Mesenchymal stem cell (in vitro differentiated cells and primary cell): ENCODE measurements at places on chromosomes 7 and 10.

DNA sequence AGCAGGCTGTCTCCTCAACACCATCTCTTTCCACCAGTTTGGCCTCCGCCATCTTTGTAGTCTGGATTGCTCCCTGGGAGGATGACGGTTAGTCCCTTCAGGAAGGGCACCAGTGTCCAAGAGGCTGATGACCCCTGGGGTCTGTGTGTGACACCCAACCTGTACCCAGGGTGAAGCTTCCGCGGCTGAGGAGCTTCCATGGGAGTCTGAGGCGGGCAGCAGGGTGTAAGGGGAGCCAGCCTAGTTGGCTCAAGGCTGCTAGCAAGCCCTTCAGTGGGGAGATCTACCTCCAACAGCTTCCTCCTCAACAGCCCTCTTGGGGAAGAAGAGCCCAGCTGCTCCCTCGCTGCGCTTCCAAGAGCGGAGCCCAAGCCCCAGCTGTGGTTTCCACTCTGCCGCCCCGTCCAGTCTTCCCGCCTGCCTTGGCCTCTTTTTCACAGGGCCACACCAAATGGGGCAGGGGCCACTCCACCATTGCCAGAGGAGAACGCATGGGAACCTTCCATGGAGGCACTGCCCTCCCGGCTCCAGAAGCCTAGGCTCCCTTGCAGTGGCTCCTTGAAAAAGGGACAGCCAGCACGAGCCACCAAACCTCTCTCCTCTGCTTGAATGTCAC lies 57.4 kb downstream of the TMEM209 start:
- no peak overlapping the region for H3K27ac ChIP-seq
- no peak overlapping the region for H3K4me3 ChIP-seq
- DNase-seq, result no peak
- peaks cover 16% of the 10 kb centered on the region for H3K4me1 ChIP-seq

DNA sequence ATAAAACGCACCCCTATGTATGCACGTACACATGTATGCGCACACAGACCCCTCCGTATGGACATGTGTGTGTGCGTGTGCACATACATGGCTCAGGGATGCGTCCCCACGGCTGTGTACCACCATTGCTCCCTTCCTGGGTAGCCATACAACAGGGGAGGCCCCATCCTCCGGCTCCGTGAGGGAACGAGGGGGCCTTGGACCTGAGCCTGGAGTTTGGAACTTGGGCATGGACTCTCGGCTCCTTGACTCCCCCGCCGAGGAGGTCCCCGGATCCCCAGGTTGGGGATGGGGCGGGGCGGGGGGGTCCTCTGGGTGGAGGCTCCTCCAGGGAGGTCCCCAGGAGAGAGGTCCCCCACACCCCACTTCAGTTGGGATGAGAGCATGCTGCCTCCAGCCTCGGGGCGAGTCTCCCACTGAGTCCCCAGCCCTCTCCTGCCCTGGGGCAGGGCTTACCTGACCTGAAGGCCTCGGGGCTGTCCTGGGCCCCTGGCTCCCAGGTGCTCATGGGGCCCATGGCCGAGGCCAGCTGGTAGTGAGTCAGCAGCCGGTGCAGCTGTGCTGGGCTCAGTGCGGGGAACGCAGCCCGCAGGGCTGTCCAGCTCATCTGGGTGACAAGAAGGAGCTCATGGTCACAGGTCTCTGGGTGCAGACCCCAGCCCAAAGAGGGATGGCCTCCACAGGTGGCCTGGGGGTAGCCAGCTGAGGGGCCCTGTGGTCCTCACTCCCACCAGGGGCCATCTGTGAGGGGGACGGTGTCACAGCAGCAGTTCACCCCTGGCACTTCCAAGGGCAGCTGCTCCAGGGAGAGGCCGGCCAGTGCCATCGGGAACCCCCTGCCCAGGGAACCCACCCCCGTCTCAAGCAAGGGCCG lies 29.9 kb downstream of the AP5Z1 start:
- H3K27me3 ChIP-seq, result peaks cover 9% of the 10 kb centered on the region
- H3K4me3 ChIP-seq, result no peak overlapping the region
- peaks cover 11% of the 10 kb centered on the region for H3K4me1 ChIP-seq
- H3K27ac ChIP-seq, result no peak overlapping the region
- no peak for DNase-seq

DNA sequence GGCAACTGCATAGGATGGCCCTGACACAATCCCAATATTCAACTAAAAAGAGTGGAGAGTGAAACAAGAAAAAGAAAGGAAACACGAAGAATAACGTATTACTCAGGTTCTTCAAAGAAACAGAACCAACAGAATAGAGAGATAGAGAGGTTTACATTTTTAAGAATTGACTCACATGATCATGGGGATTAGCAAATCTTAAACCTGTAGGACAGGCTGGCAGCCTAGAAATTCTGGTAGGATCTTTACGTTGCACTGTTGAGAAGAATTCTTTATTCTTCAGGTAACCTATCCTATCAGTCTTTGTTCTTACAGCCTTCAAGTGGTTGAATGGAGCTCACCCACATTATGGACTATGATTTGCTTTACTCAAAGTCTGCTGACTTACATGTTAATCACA lies 103.9 kb downstream of the AASS start:
- H3K4me3 ChIP-seq, result no peak overlapping the region
- peaks cover 1% of the 10 kb centered on the region for H3K4me1 ChIP-seq
- no peaks in the 10 kb centered on the region for H3K36me3 ChIP-seq
- no peak for DNase-seq
- H3K27ac ChIP-seq, result no peak overlapping the region

- no peak for DNase-seq
- no peaks in the 10 kb centered on the region for H3K27me3 ChIP-seq
- H3K27ac ChIP-seq, result no peak overlapping the region
- H3K4me3 ChIP-seq, result no peak overlapping the region
- H3K36me3 ChIP-seq, result no peaks in the 10 kb centered on the region
Measured at GRCh38 chr10:82089327-82089726, 214.3 kb downstream of the NRG3 start.

- DNase-seq, result peak; percentile 6
- H3K27me3 ChIP-seq, result no peaks in the 10 kb centered on the region
- no peak overlapping the region for H3K27ac ChIP-seq
- H3K36me3 ChIP-seq, result no peaks in the 10 kb centered on the region
- peaks cover 13% of the 10 kb centered on the region for H3K4me1 ChIP-seq
- no peak overlapping the region for H3K4me3 ChIP-seq
Measured at GRCh38 chr7:51067258-51067657, 249.4 kb downstream of the COBL start.

DNA sequence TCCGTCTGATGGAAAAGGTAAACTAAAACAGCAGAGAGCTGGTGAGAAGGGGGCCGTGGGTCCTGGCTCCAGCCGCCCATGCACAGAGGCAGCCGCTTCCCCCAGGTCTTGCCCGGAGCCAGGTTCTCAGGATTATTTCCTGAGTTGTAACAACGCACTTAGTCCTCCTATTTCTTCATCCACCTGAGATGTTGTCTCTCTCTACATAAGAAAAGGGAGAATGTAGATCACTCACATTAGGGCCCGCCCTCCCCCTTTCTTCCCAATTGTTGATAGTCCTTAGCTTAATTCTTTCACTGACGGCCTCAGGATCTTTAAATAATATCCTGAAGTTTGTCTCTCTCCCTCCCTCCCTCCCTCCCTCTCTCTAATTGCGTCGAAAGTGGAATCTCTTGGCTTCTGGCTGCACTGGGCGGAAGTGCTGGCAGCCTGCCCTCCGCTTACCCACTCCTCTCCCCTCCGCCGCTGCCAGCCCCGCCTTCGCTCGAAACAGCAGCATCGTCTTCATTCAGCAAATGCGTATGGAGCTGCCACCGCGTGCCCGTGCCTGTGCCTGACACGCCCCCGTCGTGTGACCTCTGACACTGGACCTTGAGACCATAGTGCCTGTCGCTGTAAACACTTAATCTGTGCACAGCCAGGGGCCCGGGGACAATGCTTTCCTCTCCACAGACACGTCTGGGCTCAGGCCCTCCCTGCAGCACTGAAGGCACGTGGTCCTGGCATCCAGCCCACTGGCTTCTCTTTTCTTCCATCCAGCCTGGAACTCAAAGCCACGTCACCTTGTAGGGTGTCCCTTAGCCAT lies 174.5 kb upstream of the PPP2R2D start:
- no peak for DNase-seq
- no peak overlapping the region for H3K4me3 ChIP-seq
- H3K27me3 ChIP-seq, result no peaks in the 10 kb centered on the region

DNA sequence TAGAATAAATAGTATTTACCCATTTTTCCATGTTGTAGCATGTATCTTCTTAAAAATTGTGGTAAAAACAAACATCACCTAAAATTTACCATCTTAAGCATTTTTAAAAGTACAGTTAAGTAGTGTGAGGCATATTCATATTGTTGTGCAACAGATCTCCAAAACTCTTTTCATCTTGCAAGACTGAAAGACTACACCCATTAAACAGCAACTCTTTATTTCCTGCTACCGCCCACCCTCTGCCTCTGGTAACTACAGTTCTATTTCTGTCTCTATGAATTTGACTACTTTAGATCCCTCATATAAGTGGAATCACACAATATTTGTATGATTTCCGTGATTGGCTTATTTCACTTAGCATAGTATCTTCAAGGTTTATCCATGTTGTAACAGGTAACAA lies 40.0 kb upstream of the AGBL3 start:
- H3K27me3 ChIP-seq, result no peaks in the 10 kb centered on the region
- no peak overlapping the region for H3K27ac ChIP-seq
- peaks cover 8% of the 10 kb centered on the region for H3K4me1 ChIP-seq
- H3K36me3 ChIP-seq, result peaks cover 94% of the 10 kb centered on the region
- DNase-seq, result no peak
- H3K4me3 ChIP-seq, result no peak overlapping the region

GRCh38 chr7:136234040-136234439 lies 256.9 kb upstream of the MTPN start:
- no peak overlapping the region for H3K27ac ChIP-seq
- no peak overlapping the region for H3K4me3 ChIP-seq
- H3K4me1 ChIP-seq, result no peaks in the 10 kb centered on the region
- DNase-seq, result peak; percentile 21
- H3K27me3 ChIP-seq, result no peaks in the 10 kb centered on the region

DNA sequence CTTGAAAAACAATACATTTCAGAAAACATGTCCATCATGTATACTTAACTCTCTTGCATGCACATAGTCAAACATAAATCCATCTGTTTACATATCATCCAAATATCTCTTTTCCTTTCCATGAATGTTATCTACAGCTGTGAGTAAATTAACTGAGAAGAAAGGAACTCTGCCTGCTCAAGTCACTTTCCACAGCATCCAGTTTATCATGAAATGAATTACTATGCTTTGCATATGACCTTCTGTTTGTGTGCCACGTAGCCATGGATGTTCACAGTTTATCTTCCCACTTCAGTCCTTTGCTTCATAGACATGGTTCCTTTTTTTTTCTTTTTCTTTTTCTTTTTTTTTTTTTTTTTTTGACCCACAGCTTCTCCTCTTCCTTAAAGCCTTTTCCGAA lies 39.6 kb downstream of the BZW2 start:
- no peak overlapping the region for H3K27ac ChIP-seq
- H3K4me1 ChIP-seq, result no peaks in the 10 kb centered on the region
- H3K27me3 ChIP-seq, result no peaks in the 10 kb centered on the region

DNA sequence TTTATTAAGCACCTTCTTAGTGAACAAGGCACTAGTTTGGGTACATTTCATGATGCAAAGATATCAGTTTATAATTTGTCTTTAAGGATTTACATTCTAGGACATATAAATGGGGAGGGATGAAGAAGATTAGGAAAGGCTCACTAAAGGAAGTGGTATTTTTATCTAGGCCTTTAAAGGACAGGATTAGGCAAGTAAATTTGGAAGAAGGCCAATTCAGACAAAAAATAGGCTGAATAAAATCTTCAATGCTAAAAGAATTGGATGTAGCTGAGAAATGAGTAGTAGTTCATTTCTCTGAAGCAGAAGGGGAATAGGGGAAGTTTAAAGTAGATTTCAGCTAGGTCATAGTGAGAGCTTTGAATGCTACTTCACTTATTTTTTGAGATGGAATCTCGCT lies 4.8 kb upstream of the FAM24B start:
- H3K27me3 ChIP-seq, result no peaks in the 10 kb centered on the region
- no peak overlapping the region for H3K27ac ChIP-seq
- no peak overlapping the region for H3K4me3 ChIP-seq
- no peak for DNase-seq

- H3K4me1 ChIP-seq, result peaks cover 34% of the 10 kb centered on the region
- H3K27ac ChIP-seq, result peak overlapping the region; percentile 1
- peaks cover 15% of the 10 kb centered on the region for H3K27me3 ChIP-seq
- H3K4me3 ChIP-seq, result no peak overlapping the region
Measured at GRCh38 chr10:124180947-124181549, 87.7 kb upstream of the CHST15 start.

DNA sequence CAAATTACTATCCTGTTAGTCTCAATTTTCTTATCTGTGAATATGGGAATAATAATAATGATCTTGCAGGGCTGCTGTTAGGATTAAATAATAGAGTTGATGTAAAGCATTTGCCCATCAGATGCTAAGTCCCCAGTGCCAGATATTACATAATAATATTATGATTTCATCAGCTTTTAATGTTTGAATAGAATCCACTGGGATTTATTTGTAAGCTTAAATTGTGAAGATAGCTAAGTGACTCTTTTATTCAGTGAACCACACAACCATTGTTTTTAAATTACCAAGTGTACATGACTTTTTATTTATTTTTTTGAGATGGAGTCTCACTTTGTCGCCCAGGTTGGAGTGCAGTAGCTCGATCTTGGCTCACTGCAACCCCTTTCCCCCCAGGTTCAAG lies 510.3 kb upstream of the DPP6 start:
- H3K4me1 ChIP-seq, result no peaks in the 10 kb centered on the region
- H3K27ac ChIP-seq, result no peak overlapping the region
- no peak for DNase-seq

- H3K27ac ChIP-seq, result no peak overlapping the region
- no peaks in the 10 kb centered on the region for H3K36me3 ChIP-seq
- peak; percentile 64 for DNase-seq
- H3K4me3 ChIP-seq, result no peak overlapping the region
- no peaks in the 10 kb centered on the region for H3K4me1 ChIP-seq
Measured at GRCh38 chr10:60654813-60655464, 123.3 kb upstream of the CDK1 start.

GRCh38 chr7:20777377-20778062 lies 9.2 kb downstream of the SP8 start:
- H3K4me1 ChIP-seq, result peaks cover 11% of the 10 kb centered on the region

- no peak overlapping the region for H3K27ac ChIP-seq
- H3K4me3 ChIP-seq, result no peak overlapping the region
- peaks cover 3% of the 10 kb centered on the region for H3K36me3 ChIP-seq
- no peaks in the 10 kb centered on the region for H3K27me3 ChIP-seq
Measured at GRCh38 chr7:116955340-116955739, 2.0 kb downstream of the ST7 start.

DNA sequence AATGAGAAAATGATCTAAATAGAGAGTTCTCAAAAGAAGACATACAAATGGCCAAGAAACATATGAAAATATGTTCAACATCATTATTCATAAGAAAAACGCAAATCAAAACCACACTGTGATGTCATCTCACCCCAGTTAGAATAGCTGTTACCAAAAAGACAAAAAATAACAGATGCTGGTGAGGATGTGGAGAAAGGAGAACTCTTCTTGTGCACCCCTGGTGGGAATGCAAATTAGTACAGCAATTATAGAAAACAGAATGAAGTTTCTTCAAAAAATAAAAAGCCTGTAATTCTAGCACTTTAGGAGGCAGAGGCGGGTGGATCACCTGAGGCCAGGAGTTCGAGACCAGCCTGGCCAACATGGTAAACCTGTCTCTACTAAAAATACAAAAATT lies 199.3 kb downstream of the PARD3 start:
- H3K36me3 ChIP-seq, result no peaks in the 10 kb centered on the region
- DNase-seq, result no peak
- H3K4me3 ChIP-seq, result no peak overlapping the region

GRCh38 chr10:21406595-21407193 lies 118.8 kb downstream of the SKIDA1 start:
- no peak for DNase-seq
- peaks cover 5% of the 10 kb centered on the region for H3K4me1 ChIP-seq
- H3K27ac ChIP-seq, result no peak overlapping the region
- no peaks in the 10 kb centered on the region for H3K36me3 ChIP-seq
- no peaks in the 10 kb centered on the region for H3K27me3 ChIP-seq
